ENCODE measurements at places on chromosomes 12 and 14.

GRCh38 chr14:42624980-42625761 lies 1018.5 kb downstream of the LRFN5 start:
- DNase-seq: no peak

DNA sequence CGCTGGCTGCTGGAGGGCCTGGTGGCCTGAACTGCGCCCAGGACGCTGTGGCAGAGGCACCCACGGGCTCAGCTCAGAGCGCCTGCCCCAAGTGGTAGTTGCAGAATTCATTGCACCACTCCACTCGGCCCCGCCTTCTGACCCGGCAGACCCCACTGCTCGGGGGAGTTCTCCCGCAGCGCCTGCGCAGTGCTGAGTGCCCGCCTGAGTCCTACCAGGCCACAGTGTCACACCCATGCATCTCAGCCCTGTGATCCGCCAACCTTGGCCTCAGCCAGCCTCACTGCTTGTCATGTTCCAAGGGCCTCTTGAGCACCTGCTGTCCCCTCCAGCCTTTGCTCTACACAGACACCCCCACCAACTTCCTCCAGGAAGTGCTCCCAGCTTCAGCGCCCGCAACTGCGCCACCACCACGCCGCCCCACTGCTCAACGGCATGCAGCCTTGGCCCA lies 12.2 kb downstream of the DEGS2 start:
- peak; percentile 70 for DNase-seq

- DNase-seq: no peak
Observed at GRCh38 chr12:94285943-94286582, 137.7 kb downstream of the PLXNC1 start.

GRCh38 chr14:33932576-33933345 lies 18.1 kb downstream of the EGLN3 start:
- DNase-seq: no peak

DNA sequence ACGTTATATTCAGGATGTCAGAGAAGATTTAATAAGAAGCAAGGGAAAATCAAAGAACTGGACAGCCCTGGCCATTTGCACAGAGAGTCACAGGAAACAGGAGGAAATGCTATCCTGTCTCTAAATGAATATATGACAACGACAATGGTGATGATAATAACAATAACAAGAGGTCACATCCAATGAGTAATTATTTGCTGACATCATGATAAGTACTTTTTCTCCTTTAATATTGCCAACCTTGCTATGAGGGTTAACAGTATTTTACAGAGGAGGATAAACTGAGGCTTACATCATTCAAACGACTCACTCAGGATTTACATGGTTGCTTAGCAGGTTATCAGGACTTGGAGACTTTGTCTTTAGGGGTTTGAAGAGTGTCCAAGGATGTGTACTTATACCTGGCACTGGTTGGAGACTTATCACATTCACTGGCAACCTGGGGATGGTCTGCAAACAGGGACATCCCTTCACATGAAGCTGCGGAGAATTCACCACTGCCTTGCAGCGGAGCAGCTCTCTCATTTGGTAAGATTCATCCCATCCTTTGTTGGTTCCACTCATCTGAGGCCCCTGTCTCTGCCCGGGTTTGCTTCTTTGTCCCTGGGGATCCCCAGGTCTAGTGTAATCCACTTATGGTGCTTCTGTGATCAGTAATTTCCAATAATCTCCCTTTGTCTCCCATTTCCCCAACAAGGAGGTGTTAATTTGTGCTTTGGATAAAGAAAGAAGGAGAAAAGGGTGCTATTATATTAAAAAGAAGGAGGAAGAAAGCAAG lies 637.8 kb downstream of the BCL11B start:
- DNase-seq: no peak

All from stimulated activated CD4-positive, alpha-beta T cell treated with anti-CD3 and anti-CD28 coated beads, Interleukin-4, amount 100 ng/mL, for 1 hour (primary cell).